ENCODE measurements at places on chromosomes 11 and 22. TPM values are rescaled to one million over a fixed set of nuclear protein-coding genes. Genes with fewer than 3 reads are reported as not detected.

Gene OR52I1
- not detected for total RNA-seq

Gene CELSR1
- 36.0 TPM for total RNA-seq

Gene TPH1
- total RNA-seq = 0.08 TPM

Gene THY1
- 3.6 TPM for total RNA-seq

Gene HTR3A
- not detected for total RNA-seq

Gene OR52N5
- total RNA-seq = not detected

Gene TNNT3
- 0.40 TPM for total RNA-seq

Gene EWSR1
- 127 TPM for total RNA-seq

Gene TENM4
- total RNA-seq = 21.8 TPM

Gene GGA1
- total RNA-seq = 28.4 TPM

Gene SNX32
- 0.12 TPM for total RNA-seq

Gene LBHD1
- total RNA-seq = 4.7 TPM

Gene TCN1
- total RNA-seq = 45.8 TPM

Gene CNIH2
- 0.52 TPM for total RNA-seq

Gene MMP27
- total RNA-seq = not detected

Gene SCN4B
- total RNA-seq = 2.5 TPM

Gene IL10RA
- 3.8 TPM for total RNA-seq

Gene RIMBP3B
- total RNA-seq = not detected

Gene ACR
- 0.40 TPM for total RNA-seq

Gene CEP126
- 1.2 TPM for total RNA-seq

Gene ARHGAP20
- total RNA-seq = 2.6 TPM

Gene WNT7B
- 8.4 TPM for total RNA-seq

Gene TRIM21
- 7.1 TPM for total RNA-seq

Gene NAV2
- total RNA-seq = 17.0 TPM

Gene CRYAB
- total RNA-seq = 19.6 TPM

Gene CSRP3
- not detected for total RNA-seq

Gene CCDC87
- total RNA-seq = 0.16 TPM

Gene NPAS4
- not detected for total RNA-seq

Gene RAB38
- 84.7 TPM for total RNA-seq

Gene MMP12
- 0.16 TPM for total RNA-seq

Gene SLC22A6
- not detected for total RNA-seq

Gene CHRM1
- total RNA-seq = not detected

Gene KDM4E
- total RNA-seq = not detected

Gene MOGAT2
- 0.60 TPM for total RNA-seq

Gene TPBGL
- total RNA-seq = not detected

Gene NCAM1
- 0.60 TPM for total RNA-seq

Gene TRIM29
- total RNA-seq = 1,294 TPM

Gene CTNND1
- 323 TPM for total RNA-seq

Gene NDUFS8
- 128 TPM for total RNA-seq

Gene IGLL5
- 1.8 TPM for total RNA-seq

Gene BSCL2
- total RNA-seq = 42.4 TPM

Gene GLYAT
- not detected for total RNA-seq

Gene OR8G1
- not detected for total RNA-seq

Gene KMT2A
- total RNA-seq = 25.6 TPM

Gene FADS3
- total RNA-seq = 3.0 TPM

Gene FAM227A
- 0.72 TPM for total RNA-seq

Gene FKBP2
- 40.7 TPM for total RNA-seq

Gene CASP12
- not detected for total RNA-seq

Gene ACRV1
- not detected for total RNA-seq

Gene PPME1
- 38.7 TPM for total RNA-seq

Gene ELFN2
- not detected for total RNA-seq

Gene APOA1
- total RNA-seq = 0.64 TPM

Gene KRTAP5-7
- total RNA-seq = 0.16 TPM

Gene CHADL
- 3.9 TPM for total RNA-seq

Gene VPREB1
- not detected for total RNA-seq

Gene LSP1
- total RNA-seq = 18.8 TPM

Gene INCENP
- total RNA-seq = 52.8 TPM

Gene FXYD6
- 1.6 TPM for total RNA-seq

Gene CENPM
- 10.6 TPM for total RNA-seq
